SJSA1 (cell line): ENCODE measurements at places on chromosomes 2 and 18. TPM values are rescaled to one million over a fixed set of nuclear protein-coding genes. Genes with fewer than 3 reads are reported as not detected.

DNA sequence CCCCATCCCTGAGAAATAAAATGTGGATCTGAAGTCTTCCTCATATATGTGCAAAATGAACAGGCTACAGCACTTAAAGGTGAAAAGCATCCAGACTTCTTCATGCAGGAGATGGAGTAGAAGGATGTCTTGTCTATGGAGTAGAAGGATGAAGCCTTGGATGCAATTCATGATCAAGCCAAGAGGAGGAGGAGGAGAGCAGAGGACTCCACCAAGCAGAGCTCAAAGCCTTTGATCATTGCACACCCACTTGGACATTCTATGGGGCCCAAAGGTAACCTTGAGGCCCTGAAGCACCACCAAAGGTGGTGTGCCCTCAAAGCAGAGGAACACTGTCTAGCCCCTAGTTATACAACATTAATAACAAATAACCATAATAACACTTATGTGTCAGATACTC is 17.3 kb downstream of the ACMSD start:
- H3K27ac ChIP-seq: no peak overlapping the region
- no peaks in the 10 kb centered on the region for H3K4me1 ChIP-seq
- DNase-seq: no peak
- H3K4me3 ChIP-seq: no peak overlapping the region
- H3K27me3 ChIP-seq: no peaks in the 10 kb centered on the region

- DNase-seq: no peak
- H3K36me3 ChIP-seq: no peaks in the 10 kb centered on the region
- H3K27me3 ChIP-seq: peaks cover 4% of the 10 kb centered on the region; the same call in 1 of the 2 replicates
Observed at GRCh38 chr2:221581986-221582385, 9.9 kb upstream of the EPHA4 start.

GRCh38 chr18:54720620-54721019 is 107.7 kb upstream of the RAB27B start:
- no peaks in the 10 kb centered on the region for H3K4me1 ChIP-seq
- no peak overlapping the region for H3K27ac ChIP-seq
- no peak overlapping the region for H3K4me3 ChIP-seq
- no peaks in the 10 kb centered on the region for H3K36me3 ChIP-seq
- DNase-seq: no peak

GRCh38 chr18:53534695-53535094 is 689.8 kb downstream of the MBD2 start:
- H3K36me3 ChIP-seq: no peaks in the 10 kb centered on the region
- no peak overlapping the region for H3K27ac ChIP-seq
- no peaks in the 10 kb centered on the region for H3K4me1 ChIP-seq
- H3K27me3 ChIP-seq: no peaks in the 10 kb centered on the region
- H3K4me3 ChIP-seq: no peak overlapping the region

GRCh38 chr2:174965992-174966744 is 39.0 kb downstream of the CHN1 start:
- no peak for DNase-seq
- H3K27me3 ChIP-seq: no peaks in the 10 kb centered on the region
- H3K27ac ChIP-seq: peak overlapping the region; percentile 1; the same call in 1 of the 2 replicates

DNA sequence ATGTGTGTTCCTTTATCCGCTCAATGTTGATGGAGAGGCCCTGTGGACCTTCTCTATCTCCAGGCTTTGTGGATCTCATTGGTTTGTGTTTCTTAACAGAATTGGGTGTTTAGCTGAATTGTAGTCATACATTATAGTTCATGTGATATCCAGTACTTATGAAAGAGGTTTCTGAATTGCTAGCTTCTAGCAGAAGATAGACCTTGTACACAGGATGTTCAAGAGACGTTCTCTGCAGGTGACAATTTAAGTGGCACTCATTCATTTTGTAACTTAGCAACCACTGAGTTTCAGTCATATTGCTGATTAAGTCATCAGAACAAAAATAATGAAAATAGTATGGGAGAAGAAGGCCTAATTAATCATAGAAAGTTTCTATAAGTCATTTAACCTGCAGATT is 279.2 kb downstream of the ALPK2 start:
- peaks cover 22% of the 10 kb centered on the region for H3K4me1 ChIP-seq
- peaks cover 70% of the 10 kb centered on the region for H3K36me3 ChIP-seq
- H3K4me3 ChIP-seq: no peak overlapping the region
- peak overlapping the region; percentile 30 for H3K27ac ChIP-seq
- DNase-seq: no peak

The CYBRD1 gene
- total RNA-seq: 49.7 and 66.5 TPM in 2 replicates

The ASPRV1 gene
- 0.08 TPM in 1 of 2 replicates, not detected in the other for total RNA-seq

The NXPH2 gene
- 6.1 and 8.3 TPM in 2 replicates for total RNA-seq

The L3MBTL4 gene
- 6.8 and 10.6 TPM in 2 replicates for total RNA-seq

The AP1S3 gene
- total RNA-seq: 6.4 and 7.2 TPM in 2 replicates
